ENCODE measurements at places on chromosomes 2 and 18.
A peak's percentile ranks its signal among the peaks of the same experiment; 100 is the strongest.

DNA sequence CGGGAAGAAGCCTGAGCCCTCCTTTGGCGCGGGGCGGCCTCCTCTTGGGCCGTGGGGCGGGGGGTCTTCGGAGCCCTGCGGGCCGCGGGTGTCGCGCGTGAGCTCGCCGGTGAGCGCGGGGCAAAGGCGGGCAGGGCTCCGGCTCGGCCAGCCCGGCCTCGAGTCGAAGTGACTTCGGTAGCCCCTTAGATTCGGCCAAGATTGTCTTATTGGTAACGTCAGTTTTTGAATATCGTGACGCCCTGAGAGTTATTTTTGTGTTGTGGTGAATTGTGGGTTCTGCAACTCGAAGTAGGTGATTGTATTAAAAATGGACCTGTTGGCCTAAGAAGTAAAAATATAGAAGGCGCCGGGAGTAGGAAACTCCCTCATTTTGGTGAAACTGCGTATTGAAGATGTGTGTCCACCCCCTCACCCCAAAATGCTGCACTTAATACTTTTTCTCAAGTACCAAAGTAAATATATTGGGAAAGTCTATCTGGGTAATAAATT, 669 bp downstream of the MARCHF7 start:
- no peaks in the 10 kb centered on the region for H3K27me3 ChIP-seq
- no peak for DNase-seq
- H3K27ac ChIP-seq, result peak overlapping the region; percentile 99

DNA sequence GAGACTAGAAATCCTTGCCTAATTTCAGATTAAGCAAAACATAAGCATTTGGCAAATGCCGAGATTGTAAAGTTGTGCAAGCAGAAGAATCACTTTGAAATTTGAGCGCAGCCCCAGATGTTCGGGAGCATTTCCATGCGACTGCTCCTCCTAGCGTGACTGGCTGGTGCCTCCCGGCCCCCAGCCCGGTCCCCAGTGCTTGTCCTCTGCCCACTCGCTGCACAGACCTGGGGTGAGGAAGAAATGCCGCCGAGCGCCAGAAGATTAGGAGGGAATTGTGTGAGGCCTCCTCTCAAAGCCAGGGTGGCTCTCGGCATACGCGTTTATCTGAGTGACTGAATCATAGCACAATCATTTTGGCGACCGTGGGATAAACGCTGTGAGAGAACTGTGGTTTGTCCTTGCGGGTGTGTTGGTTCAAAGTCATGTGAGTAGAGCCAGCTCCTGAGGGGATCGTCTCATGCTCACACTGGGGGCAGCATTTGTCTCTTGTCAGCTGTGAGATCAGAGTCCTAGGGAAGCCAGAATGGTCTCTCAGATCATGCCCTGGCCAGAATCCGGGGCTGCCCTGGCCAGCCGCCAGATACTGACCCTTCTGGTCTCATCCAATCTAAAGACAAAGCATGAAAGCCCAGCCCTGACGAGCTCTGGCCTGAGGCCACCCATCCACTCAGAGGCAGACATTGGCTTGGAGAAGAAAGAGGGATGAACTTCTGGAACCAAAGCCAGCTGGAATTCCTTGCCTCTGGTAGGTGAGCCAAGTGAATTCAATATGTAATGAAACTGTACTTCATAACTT, 189.3 kb downstream of the SH3RF3 start:
- DNase-seq, result peak; percentile 69
- no peak overlapping the region for H3K4me3 ChIP-seq
- no peaks in the 10 kb centered on the region for H3K27me3 ChIP-seq
- peak overlapping the region; percentile 87 for H3K27ac ChIP-seq
- no peaks in the 10 kb centered on the region for H3K36me3 ChIP-seq

- H3K27ac ChIP-seq, result no peak overlapping the region
- H3K27me3 ChIP-seq, result no peaks in the 10 kb centered on the region
- no peaks in the 10 kb centered on the region for H3K36me3 ChIP-seq
- DNase-seq, result no peak
Measured at GRCh38 chr2:70520825-70521224, 32.8 kb downstream of the TGFA start.

DNA sequence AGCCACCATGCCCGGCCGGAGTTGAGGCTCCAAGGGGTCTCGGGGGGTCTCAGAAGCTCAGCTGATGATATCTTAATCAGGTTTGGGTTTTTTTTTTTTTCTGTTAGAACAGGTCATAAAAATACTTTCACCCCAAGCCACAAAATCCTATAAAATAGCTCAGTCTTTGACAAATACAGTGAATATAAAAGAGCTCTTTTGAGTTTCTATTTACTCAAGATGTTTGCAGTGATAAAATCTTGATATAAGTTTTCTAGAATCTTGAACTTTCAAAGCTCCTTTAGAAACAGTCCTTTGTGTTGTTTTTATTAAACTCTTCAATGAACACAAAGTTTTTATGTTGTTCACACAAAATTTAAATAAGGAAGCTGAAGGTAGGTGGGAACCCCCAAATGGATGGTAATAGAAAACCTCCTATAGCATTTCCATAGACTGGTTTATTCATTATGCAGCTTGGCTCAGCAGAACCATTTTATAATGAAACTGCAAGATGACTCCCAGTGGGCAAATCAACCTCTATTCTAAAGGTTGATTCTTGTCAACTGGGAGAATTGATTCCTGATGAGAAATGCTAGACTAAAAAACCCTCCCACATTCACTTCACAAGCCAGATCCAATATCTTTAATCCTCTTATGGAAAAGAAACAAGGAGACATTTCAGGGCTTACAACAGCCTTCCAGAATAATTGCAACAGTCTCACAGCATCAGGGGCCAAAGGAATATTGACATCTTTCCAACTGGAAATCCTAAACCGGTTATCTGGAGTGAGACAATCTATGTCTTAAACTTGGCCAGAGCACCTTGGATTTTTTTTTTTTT, 13.6 kb upstream of the NARS1 start:
- no peaks in the 10 kb centered on the region for H3K36me3 ChIP-seq
- no peak for DNase-seq
- H3K4me1 ChIP-seq, result no peaks in the 10 kb centered on the region
- H3K27me3 ChIP-seq, result no peaks in the 10 kb centered on the region
- H3K27ac ChIP-seq, result no peak overlapping the region
- no peak overlapping the region for H3K4me3 ChIP-seq

GRCh38 chr2:85326406-85327159, 1.2 kb downstream of the TGOLN2 start:
- peaks cover 15% of the 10 kb centered on the region for H3K4me1 ChIP-seq
- H3K36me3 ChIP-seq, result no peaks in the 10 kb centered on the region
- peak overlapping the region; percentile 98 for H3K27ac ChIP-seq
- peak overlapping the region; percentile 57 for H3K4me3 ChIP-seq
- DNase-seq, result no peak

DNA sequence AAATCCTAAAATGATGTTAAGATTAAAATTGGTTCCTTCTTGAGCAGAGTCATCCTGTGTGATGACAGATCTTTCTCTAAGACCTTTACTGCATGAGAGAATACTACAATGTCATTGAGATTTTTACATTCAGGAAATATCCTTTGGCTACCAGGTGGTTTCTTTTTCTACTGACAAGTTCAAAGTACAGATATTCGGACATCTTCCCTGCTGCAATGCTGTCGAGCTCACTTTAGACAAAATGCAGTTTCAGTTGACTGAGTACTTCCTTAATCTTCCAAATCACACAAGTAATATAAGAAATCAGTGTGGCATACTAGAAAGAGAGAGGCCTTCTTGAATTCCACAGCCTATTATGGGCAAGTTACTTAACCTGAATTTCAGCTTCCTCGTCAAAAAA, 207.9 kb upstream of the ACVR2A start:
- no peaks in the 10 kb centered on the region for H3K27me3 ChIP-seq
- no peak for DNase-seq
- H3K36me3 ChIP-seq, result no peaks in the 10 kb centered on the region
- H3K4me3 ChIP-seq, result no peak overlapping the region
- H3K27ac ChIP-seq, result peak overlapping the region; percentile 29
- H3K4me1 ChIP-seq, result peaks cover 17% of the 10 kb centered on the region

DNA sequence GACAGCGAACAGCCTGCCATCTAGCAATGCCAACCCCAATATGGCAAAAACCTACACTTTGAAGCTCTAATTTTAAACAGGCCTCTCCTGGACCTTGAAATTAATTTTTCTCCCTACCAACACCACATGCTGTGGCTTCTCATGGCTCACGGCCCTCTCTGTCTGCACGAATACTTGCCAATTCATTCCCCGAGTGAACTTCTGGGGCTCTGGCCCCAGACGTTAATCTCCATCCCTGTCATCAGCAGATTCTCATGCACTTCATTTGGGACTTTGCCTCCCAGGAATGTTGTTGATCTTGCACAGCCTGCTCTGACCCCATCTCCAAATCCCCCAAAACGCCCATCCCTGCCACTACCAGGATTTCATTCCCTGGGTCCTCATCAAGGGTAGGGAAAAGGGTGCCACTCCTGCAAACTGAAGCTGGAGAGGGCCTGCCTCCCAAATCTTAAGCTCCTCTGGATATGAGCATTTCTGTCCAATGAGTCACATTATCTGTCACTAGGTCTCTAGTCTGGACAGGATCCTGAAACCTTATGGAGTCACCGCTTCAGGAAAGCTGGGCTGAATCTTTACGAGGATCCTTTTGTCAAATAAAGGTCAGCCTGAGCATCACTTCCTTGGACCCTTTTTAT, 10.4 kb downstream of the FIGLA start:
- H3K36me3 ChIP-seq, result no peaks in the 10 kb centered on the region
- H3K27me3 ChIP-seq, result peaks cover 22% of the 10 kb centered on the region
- H3K4me3 ChIP-seq, result no peak overlapping the region
- no peaks in the 10 kb centered on the region for H3K4me1 ChIP-seq

DNA sequence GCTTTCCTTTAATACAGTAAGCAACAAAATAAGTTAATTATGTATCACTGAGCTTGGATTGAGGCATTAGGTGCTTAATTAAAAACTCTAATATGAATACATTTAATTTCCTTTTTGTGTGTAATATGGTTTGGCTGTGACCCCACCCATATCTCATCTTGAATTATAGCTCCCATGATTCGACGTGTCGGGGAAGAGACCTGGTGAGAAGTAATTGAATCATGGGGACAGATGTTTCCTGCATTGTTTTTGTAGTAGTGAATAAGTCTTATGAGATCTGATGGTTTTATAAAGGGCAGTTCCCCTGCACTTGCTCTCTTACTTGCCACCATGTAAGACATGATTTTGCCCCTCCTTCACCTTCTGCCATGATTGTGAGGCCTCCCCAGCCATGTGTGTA, 325.4 kb upstream of the CDH7 start:
- H3K4me3 ChIP-seq, result no peak overlapping the region
- no peak overlapping the region for H3K27ac ChIP-seq
- H3K27me3 ChIP-seq, result no peaks in the 10 kb centered on the region
- no peaks in the 10 kb centered on the region for H3K4me1 ChIP-seq

DNA sequence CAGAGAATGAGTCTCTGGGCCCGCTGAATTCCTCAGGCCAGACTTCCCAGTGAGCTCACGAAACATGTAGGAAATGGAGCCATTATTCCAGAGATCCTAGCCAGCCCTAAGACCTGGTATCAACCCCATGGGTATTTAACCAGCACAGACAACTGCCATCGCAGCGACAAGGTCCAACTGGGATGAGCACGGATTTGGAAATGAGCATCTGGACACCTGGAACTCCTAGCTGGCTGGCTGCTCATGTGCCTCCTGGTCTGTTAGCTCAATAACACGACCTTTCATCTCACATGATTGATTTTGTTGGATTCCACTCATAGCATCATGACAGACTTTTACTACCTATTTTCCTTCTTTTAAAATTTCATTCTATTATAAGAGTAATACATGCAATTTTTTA, 51.0 kb downstream of the POU3F3 start:
- H3K4me1 ChIP-seq, result no peaks in the 10 kb centered on the region
- H3K36me3 ChIP-seq, result no peaks in the 10 kb centered on the region
- H3K4me3 ChIP-seq, result no peak overlapping the region
- DNase-seq, result no peak

- DNase-seq, result peak; percentile 86
- no peak overlapping the region for H3K27ac ChIP-seq
- H3K27me3 ChIP-seq, result no peaks in the 10 kb centered on the region
- H3K4me3 ChIP-seq, result no peak overlapping the region
- H3K4me1 ChIP-seq, result peaks cover under 1% of the 10 kb centered on the region
- H3K36me3 ChIP-seq, result no peaks in the 10 kb centered on the region
Measured at GRCh38 chr2:67840460-67841068, 222.2 kb downstream of the C1D start.

DNA sequence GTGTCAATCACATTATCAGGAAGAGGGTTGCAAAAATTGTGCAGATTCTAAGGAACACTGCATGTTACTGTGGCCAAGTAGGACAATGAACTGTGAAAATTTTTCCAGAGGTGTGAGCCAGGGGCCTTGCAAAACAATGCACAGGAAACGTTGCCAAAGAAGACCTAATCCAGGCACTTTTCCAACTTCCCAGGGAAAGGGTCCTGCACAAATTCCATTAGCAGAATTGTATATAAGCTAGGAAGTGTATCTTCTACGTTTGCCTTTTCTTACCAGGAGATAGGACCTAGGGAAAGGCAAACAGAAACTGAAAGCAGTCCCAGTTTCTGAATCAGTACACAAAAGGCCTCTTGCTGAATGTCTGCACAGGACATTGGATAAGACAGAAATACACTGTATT, 1888.3 kb upstream of the CELF4 start:
- peak overlapping the region; percentile 43 for H3K27ac ChIP-seq
- H3K4me1 ChIP-seq, result no peaks in the 10 kb centered on the region
- no peak overlapping the region for H3K4me3 ChIP-seq
- no peaks in the 10 kb centered on the region for H3K27me3 ChIP-seq

DNA sequence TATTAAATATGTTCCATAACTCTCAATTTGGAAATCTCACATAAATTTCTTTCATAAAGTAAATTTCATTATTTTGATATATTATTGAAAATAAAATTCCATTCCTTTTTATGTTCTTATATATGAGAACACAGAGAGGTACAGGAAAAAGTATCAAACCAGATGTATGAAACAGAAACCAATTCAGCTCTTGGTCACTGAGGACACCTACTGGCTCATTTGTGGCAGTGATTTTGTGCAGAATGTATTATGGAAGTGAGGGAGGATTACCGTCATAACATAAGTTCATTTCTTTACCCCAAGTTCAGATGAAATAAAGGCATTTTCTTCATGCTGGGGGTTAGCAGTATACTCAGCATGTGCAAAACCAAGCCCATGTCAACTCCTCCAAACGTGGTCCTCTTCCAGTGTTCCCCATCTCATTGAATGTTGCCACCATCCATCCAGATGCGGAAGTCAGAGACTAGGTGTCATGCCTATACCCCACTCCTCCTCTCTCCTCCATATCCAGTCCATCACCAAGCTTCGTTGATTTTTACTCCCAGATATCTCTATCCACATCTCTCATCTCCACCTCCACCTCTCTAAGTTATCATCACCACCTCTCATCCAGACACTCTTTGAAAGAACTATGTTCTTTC, 41.7 kb upstream of the MALL start:
- H3K4me1 ChIP-seq, result no peaks in the 10 kb centered on the region
- peak; percentile 66 for DNase-seq
- H3K36me3 ChIP-seq, result no peaks in the 10 kb centered on the region
- no peaks in the 10 kb centered on the region for H3K27me3 ChIP-seq

DNA sequence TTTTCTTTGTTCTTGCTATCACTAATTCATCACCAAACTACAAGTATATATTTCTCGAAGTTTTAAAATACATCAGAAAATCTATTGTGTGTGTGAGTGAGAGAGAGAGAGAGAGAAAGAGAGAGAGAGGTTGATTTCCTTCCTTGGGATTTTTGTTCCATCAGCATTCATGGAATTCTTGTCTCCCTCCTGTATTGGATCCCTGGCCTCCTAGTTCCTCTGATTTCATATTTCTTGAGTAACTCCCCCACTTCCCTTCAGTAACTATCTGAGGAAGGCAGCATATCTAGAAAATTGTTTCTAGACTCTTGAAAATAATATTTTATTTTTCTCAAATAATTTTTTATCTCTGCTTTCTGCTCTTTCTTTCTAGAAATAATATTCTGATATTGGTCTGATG, 13.3 kb upstream of the ACTR2 start:
- H3K27me3 ChIP-seq, result no peaks in the 10 kb centered on the region
- H3K27ac ChIP-seq, result no peak overlapping the region
- no peak overlapping the region for H3K4me3 ChIP-seq
- H3K4me1 ChIP-seq, result no peaks in the 10 kb centered on the region
- no peaks in the 10 kb centered on the region for H3K36me3 ChIP-seq
- no peak for DNase-seq
